ENCODE measurements at places on chromosomes 2 and 18.

GRCh38 chr2:62531594-62531993 lies 25.6 kb upstream of the TMEM17 start:
- DNase-seq = no peak
- no peaks in the 10 kb centered on the region for H3K27me3 ChIP-seq
- H3K4me3 ChIP-seq = no peak overlapping the region
- no peak overlapping the region for H3K27ac ChIP-seq
- no peaks in the 10 kb centered on the region for H3K4me1 ChIP-seq

DNA sequence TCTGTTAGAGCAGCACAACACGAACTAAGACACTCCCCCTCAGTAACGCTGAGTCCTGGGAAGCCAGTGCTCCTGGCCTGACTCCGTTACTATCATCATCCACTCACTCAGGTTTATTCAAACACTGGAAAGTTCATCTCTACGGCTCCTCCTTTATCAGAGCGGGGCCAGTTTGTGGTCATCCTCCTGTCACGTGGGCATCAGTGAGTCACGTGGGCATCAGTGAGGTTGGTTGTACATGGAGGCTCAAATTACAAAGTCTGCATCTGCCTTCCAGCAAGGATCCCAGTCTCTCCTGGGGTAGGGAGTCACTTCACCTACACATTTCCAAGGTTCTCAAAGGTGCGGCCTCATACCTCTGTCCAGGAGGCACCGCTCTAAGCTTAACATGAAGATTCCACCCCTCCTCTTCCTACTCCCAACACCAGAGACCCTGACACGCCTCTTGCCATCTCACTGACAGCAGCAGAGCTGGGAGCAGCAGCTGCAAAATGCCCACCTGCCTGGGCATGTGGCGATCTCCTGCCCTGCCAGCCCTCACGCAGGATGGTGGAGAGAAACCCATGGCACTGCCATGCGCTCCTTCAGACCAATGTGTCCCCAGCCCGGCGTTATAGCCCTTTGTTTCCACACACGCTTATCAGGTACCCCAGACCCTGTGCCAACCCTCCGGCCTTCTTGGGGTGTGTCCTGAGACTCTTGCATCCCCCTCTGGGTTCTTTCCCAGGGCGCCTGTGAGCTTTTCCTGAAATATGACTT lies 99.2 kb upstream of the PTPRM start:
- H3K27ac ChIP-seq = no peak overlapping the region
- H3K4me1 ChIP-seq = no peaks in the 10 kb centered on the region
- H3K36me3 ChIP-seq = no peaks in the 10 kb centered on the region
- no peak for DNase-seq
- H3K27me3 ChIP-seq = no peaks in the 10 kb centered on the region
- H3K4me3 ChIP-seq = no peak overlapping the region

DNA sequence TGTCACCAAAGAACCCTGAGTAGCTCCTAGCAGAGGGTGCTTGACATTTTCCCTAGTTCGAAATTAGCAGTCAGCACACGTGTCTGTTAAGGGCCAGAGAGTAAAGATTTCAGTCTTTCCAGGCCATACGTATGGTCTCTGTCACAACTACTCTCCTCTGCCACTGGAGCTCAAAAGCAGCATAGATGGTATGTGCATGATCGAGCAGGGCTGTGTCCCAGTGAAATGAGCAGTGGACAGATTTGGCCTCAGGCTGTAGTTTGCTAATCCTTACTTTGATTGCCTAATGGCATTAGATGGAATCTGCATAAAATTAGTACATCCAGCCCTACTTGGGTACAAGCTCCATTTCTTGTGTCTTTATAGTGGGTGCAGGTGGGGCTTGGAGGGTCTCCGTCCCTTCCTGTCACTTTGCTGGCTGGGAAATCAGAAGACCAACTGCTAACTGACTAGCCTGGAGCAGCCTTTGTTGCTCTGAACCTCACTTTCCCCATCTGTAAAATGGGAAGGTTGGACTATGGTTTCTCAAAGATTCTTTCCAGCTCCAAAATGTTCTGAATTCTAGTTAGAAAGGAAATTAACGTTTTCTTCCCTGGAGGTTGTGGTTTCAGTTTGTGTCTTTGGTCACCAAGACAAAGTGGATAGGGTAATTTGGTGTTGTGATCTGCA lies 108.5 kb downstream of the GLI2 start:
- no peak overlapping the region for H3K4me3 ChIP-seq
- no peak overlapping the region for H3K27ac ChIP-seq
- H3K4me1 ChIP-seq = no peaks in the 10 kb centered on the region
- H3K27me3 ChIP-seq = no peaks in the 10 kb centered on the region
- H3K36me3 ChIP-seq = no peaks in the 10 kb centered on the region
- no peak for DNase-seq

DNA sequence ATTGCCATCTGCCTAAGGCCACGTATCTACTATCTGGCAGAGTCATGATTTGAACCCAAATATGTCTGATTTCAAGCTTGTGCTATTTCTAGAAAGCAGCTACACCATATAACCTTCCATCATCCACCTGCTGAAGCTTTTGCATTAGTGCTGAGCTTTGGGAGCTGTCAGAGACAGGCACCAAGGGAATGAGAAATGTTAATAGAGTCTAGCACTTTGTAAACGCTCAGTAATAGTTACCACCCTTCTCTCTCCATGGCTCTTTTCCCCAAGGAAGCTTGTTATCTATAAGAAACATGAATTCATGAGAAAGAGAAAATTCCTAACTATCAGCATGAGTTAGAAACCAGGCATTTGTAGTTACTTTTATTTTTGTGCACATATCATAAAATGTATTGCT lies 151.5 kb downstream of the CPS1 start:
- H3K4me3 ChIP-seq = no peak overlapping the region
- no peaks in the 10 kb centered on the region for H3K36me3 ChIP-seq
- H3K27me3 ChIP-seq = no peaks in the 10 kb centered on the region
- DNase-seq = no peak

GRCh38 chr2:120283649-120284048 lies 31.0 kb downstream of the RALB start:
- H3K4me1 ChIP-seq = no peaks in the 10 kb centered on the region
- no peak overlapping the region for H3K4me3 ChIP-seq
- no peaks in the 10 kb centered on the region for H3K27me3 ChIP-seq
- no peaks in the 10 kb centered on the region for H3K36me3 ChIP-seq

DNA sequence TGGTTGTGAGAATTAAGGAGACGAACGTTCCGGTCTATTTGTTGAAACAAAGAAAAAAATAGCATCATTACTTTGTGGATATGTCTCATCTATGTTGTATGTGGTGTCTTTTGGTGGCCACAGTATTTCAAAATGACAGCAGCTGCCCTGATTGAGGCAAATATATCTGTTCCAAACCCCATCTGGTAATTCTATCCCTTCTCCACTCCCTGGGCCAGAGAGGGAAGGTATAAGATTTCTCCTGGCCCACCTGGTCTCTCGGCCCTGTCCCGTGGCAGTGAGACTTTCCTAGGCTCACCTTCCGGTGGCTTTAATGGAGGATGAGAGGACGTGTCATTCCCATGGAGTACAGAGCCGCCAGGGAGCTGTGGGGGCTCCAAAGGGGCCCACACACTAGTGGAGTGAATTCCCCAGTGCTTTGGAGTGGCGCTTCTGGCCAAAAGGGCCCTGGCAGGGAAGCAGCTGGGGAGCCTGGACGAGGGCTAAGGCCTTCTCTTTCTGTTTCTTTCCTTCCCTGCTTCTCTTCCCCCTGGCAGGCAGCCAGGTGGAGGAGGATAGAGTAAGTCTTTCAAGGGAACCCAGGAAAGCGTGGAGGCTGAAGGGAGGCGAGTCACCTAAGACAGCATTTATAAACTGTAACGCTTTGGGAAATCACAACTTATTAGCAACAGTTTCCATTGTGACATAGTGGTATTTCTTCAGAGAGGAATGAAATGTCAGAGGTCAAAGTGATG lies 5.6 kb downstream of the FOSL2 start:
- peak overlapping the region; percentile 35 for H3K27ac ChIP-seq
- H3K27me3 ChIP-seq = no peaks in the 10 kb centered on the region
- H3K4me1 ChIP-seq = peaks cover 10% of the 10 kb centered on the region

DNA sequence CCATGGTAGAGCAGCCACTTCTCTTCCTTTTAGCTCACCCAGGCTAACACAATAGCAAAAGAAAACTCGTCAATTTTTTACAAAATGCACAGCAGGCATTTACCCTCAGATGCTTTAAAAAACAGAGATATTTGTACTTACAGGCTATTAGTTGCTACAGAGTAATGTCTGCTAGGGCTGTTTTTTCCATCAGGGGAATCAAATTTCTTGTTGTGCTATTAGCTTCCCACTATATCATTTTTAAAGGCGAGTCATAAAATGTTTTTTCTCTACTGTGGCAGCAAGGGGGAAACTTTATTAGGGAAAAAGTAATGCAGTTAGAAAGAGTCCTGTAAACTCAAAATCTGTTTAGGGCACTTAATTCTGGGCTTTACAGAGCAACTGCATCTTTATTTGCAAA lies 277.9 kb upstream of the THSD7B start:
- H3K27ac ChIP-seq = no peak overlapping the region
- DNase-seq = no peak
- H3K36me3 ChIP-seq = no peaks in the 10 kb centered on the region
- H3K27me3 ChIP-seq = no peaks in the 10 kb centered on the region
- no peaks in the 10 kb centered on the region for H3K4me1 ChIP-seq

GRCh38 chr2:8511868-8512612 lies 169.8 kb upstream of the ID2 start:
- no peaks in the 10 kb centered on the region for H3K4me1 ChIP-seq
- DNase-seq = no peak
- no peak overlapping the region for H3K4me3 ChIP-seq
- H3K27me3 ChIP-seq = no peaks in the 10 kb centered on the region
- no peak overlapping the region for H3K27ac ChIP-seq

GRCh38 chr2:209821806-209822205 lies 50.2 kb downstream of the UNC80 start:
- no peaks in the 10 kb centered on the region for H3K27me3 ChIP-seq
- DNase-seq = no peak
- no peak overlapping the region for H3K27ac ChIP-seq
- no peak overlapping the region for H3K4me3 ChIP-seq

DNA sequence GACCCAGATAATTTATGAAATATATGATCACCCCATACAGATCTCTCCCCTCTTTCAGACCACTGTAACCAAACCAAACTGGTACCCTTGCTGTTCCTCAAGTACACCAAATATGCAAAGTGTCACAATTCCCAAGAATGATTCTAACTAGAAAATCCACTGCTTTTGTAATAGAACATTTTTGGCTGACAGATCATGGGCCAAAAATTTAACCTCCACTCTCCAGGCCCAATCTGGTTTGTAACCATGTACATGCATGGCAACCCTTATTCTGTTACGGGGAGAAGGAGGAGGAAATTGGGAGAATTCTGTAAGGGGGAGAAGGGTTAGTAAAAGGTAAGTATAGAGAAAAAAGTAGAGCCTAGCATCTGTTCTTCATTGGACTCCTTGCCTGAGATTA lies 62.0 kb downstream of the IKZF2 start:
- H3K36me3 ChIP-seq = no peaks in the 10 kb centered on the region
- no peak for DNase-seq
- no peaks in the 10 kb centered on the region for H3K27me3 ChIP-seq
- H3K4me3 ChIP-seq = no peak overlapping the region

- peaks cover 6% of the 10 kb centered on the region for H3K4me1 ChIP-seq
- H3K27me3 ChIP-seq = peaks cover 29% of the 10 kb centered on the region
- H3K36me3 ChIP-seq = no peaks in the 10 kb centered on the region
- no peak for DNase-seq
These were observed 3.5 kb downstream of the EFHD1 start for GRCh38 chr2:232636788-232637420.

DNA sequence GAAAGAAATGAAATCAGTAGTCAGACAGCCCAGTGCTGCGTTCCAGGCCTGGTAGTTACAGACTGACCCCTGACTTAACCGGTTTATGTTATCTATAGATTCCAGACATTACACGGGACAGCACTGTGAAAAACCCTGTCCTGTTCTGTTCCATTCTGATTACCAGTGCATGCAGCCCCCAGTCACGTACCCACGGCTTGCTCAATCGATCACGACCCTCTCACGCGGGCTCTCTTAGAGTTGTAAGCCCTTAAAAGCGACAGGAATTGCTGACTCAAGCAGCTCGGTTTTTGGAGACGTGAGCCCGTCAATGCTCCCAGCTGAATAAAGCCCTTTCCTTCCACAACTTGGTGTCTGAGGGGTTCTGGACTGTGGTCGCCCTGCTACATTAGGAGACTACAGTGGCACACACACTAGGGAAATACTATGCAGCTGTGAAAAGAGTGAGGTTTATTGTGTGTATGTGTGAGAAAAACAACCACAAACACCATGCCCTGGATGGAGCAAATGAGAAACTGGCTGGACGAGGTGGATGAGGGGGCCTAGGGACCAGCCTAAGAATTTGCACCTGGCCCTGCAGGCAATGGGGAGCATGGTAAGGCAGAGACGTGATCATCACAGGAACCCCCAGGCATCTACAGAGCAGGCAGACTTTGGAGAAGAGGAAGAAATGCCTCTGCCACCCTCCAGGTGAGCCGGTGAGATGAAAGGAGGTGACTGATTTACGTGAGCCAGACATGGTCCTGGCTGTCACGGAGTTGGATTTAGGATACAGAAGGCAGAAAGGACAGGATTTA lies 49.1 kb upstream of the SEMA4C start:
- no peak overlapping the region for H3K4me3 ChIP-seq
- no peaks in the 10 kb centered on the region for H3K4me1 ChIP-seq
- H3K27me3 ChIP-seq = no peaks in the 10 kb centered on the region
- no peak overlapping the region for H3K27ac ChIP-seq
- DNase-seq = no peak
- H3K36me3 ChIP-seq = no peaks in the 10 kb centered on the region

DNA sequence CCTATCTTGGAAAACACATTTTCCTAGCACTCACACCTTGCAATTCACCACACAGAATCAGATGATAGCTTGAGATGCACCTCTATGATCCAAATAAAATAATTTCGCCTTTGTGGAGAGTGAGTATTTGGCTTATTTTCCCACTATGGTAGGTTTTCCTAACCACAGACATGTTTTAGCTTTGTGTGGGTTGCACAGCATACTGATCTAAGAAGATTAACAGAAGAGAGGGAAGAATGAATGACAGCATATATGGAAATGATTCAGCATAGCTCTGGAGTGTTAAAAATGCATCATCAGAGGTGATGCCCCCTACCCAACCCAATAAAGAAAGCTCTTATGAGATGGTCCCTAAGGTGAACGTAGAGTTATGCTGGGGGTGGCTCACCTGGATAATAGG lies 72.5 kb downstream of the GCA start:
- no peaks in the 10 kb centered on the region for H3K27me3 ChIP-seq
- DNase-seq = no peak
- no peak overlapping the region for H3K4me3 ChIP-seq
- H3K4me1 ChIP-seq = no peaks in the 10 kb centered on the region
